ENCODE measurements at places on chromosomes 11 and 22.

DNA sequence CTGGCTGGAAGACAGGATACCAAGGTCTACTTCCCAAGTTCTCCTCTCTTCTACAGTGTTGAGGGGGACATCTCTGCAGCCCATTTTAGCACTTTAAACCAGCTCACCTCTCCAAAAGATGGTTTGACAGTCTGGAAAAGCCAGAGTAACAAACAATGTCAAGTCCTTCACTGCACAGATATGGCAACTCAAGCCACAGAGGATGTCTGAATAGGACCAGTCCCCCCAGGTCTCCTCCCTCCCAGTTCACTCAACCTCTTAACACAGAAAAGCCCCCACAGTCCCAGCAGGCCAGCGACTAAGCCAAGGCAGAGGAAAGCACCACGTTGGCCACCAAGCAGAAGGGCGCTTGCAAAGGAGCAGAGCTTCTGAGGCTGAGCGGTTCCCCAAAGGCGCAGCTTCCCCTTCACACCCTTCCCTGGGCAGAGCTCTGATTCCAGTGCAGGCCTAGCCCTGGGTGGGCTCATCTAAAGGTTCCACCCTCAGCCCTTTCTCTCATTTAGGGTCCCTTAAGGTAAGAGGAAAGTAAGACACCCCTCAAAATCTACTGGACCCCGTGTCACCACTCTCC, 62.7 kb downstream of the PAK1 start:
- peak; percentile 11 for DNase-seq

GRCh38 chr11:120522736-120523135, 11.2 kb downstream of the GRIK4 start:
- no peak for DNase-seq

- no peak for DNase-seq
Observed at GRCh38 chr11:65415499-65416340, 6.9 kb upstream of the NEAT1 start.

- DNase-seq = no peak
Observed at GRCh38 chr11:15640318-15640717, 525.6 kb downstream of the INSC start.

DNA sequence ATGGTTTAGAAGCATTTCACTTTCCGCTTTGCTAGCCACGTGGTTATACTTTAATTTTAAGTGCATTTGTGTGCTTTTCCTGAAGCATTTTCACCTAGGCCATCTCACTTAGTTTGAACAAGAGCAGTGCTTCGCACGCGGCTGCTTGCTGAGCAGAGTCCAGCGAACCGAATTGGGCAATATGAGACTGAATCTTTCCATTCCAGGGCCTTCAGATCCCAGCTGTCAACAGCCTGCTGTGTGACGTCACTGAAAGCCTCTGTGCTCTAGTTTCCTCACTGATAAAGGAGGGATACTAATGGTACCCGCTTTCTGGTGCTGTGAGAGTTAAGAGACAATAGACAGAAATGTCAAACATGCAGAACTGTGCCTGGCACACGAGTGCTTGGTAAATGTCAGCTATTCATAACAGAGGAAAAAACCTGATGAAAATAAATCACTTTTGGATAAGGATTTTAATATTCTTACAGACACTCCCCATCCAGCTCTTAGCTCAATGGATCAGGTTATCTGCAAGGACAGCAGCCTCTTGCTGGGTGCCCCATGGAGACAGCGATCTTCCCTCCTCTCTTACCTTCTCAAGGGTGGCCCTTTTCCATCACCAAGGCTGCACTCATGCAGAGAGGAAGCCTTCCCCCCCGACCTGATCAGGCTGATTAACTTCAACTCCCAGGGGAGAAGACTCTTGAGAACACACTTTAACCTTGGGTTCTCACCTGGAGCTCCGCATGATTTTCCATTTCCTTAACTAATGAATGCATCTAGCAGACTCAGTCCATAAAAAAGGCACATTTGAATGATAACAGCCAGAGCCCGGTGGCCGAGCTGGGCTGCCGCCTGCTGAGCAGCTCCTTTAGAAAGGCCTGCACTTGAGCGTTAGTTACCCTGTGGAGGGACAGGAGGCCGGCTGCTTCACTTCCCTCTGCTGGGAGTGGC, 3.5 kb upstream of the GLB1L3 start:
- DNase-seq = peak; percentile 90

- peak; percentile 30 for DNase-seq
Observed at GRCh38 chr11:16154715-16155396, 201.5 kb downstream of the SOX6 start.

DNA sequence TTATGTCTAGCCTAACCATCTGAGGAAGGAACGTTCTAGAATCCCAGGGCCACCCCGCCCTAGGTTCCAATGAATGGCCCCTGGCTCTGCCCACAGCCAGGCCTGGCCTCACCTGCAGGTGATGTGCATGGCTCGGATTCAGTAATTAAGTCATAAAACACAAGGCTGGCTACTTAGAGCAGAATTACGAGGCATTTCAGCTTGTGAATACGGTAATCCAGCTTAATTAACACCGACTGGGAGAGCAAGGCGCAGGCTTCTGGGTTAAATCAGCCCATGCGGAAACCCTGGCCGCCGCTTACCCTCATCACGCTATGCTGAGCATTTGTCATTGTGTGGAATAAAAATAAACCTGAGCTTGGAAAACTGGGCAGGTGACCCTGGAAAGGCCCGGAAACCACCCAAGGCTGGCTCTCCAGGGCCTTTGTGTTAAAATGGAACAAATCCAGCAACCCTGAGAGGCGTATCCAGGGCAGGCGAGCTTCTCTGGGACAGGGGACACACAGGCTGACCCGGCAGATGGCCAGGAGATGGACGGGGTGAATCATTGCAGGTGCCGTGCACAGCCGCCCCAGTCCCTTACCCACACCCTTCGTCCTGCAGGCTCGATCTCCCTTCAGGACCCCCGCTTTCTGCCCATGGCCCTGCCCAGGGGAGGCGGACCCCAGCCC, 220.2 kb downstream of the CTTN start:
- DNase-seq = no peak

DNA sequence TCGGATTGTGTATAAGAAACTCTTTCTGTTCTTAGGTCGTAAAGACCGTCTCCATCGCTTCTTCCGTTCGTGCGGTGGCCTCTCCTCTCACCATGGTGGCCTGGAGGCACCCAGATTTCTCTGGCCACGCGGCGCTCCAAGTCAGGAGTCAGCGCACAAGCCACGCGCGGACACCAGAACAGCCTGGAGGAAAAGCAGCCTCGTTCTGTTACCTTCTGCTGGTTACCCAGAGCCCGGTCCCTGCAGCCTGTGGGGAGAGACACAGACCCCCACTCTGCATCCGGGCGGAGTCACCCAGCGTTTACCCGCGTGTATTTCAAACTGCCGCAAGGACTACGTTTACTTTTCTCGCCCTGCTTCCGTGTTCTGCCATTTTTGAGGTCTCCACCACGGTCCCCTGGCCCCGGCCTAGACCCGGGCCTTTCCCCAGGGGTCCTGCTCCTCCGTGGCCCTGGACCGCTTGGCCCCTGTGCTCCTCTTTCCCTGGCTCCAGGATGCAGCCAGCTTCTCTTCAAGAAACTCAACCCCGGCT, 776.1 kb downstream of the BRD1 start:
- no peak for DNase-seq

DNA sequence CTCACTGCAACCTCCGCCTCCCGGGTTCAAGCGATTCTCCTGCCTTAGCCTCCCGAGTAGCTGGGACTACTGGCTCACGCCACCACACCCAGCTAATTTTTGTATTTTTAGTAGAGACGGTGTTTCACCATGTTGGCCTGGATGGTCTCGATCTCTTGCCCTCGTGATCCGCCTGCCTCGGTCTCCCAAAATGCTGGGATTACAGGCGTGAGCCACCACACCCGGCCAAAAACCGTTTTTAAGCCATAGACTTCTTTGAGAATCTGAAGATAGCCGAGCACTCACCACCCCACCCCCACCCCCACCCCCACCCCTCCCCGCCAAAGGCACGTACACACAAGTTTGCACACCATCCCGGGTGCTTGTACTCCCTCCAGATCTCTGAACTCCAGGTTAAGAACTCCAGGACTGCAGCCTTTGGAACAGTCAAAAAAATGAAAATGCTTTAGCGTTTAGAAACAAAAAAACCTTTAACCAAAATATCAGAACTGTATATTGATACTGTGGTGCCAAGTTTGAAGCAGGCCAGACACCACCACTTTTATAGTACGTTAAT, 1.5 kb downstream of the CRKL start:
- no peak for DNase-seq

DNA sequence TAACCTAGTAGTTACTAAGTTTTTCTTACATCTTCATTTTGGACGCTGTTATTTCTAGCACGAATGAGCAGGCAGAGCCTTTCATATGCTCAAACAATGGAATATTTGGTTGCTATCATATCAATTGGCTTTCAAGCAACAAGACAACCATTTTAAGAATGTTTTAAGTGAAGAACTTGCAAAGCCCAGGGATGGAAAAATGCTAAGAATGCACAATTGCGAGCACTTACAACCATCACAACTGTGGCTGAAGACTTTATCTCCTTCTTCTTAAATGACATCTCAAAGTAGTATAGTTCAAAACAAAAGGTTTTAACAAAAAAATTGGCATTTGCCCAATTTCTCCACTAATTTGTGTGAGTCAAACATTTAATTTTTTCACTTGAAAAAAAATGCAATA, 8.3 kb upstream of the MMP1 start:
- DNase-seq = peak; percentile 18

- peak; percentile 32 for DNase-seq
Observed at GRCh38 chr11:34570584-34570983, 50.3 kb upstream of the EHF start.

DNA sequence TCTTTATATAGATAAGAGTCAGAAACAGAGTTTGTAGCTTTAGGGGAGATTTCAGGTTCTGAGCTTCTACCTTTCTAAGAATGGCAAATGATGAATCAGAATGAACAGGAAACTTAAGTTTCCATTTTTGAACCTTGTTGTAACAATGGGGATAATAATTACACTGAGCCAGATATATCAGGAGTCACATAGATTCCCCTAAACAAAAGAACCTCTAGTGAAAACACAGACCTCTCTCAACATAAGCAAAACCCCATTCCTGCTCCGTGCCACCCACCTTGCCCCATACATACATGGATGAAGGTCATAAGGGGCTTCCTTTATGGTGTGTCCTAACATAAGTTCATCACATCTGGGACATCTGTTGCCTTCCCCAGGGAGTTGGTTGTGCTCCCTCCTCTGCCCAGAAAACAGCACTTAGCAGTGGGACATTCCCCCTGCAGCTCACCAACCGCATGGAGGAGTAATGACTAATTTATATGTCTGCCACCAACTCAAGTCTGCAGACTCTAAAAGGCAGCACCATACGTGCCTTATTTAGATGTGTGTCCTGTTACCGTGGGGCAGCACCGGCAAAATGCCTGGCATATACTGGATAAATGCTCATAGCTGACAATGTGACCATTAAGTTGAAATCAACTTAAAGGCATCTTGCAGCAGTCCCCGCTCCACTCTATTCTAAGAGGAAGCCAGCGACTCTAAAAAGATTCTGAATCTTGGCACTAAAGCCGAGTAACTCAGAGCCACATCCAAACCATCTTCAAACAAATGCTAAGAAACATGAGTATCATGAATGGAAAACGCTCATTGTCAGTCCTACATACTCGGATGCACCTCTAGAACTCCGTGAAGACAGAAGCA, 8.0 kb downstream of the JAML start:
- no peak for DNase-seq

DNA sequence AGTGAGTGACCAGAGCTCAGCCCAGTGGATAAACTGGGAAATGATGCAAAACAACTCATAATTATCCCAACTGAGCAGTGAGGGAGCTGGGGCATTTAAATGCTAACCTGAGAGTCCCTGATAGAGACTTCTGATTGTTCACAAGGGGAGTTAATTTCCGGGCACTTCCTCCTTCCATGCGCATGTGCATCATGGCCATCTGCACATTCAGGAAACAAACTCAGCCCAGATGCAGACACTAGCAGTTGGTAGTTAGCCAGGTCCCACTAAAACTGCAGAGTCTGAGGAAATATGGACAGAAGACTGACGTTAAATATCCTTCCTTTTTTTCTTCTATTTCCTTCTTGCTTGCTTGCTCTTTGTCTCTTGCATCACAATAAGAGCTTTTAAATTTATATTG, 852.1 kb upstream of the LRRC4C start:
- DNase-seq = no peak

- no peak for DNase-seq
Observed at GRCh38 chr11:85109141-85109540, 518.0 kb downstream of the DLG2 start.

- DNase-seq = no peak
Observed at GRCh38 chr22:29607426-29607825, 4.0 kb downstream of the NF2 start.

DNA sequence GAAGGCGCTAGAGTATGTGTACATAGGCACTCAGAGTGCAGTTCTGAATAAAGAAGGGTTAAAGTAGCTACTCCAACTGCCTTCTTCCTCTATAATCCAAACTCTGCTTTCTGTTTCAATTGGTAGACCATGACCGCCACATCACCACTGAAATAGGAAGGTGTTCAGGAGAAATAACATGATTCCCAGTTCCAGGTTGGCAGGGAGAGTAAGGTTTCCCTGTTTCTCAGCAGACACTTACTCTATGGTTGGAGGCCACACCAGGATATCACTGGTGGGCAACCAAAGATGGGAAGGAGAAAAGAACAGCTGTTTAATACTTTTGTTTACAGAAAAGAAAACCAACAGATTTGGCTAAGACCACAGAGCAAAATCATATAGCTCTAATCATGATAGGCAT, 37.9 kb downstream of the PAK1 start:
- DNase-seq = no peak

GRCh38 chr11:130103296-130103814, 33.7 kb downstream of the APLP2 start:
- DNase-seq = peak; percentile 100

Data from amniotic epithelial cell (primary cell).